ENCODE measurements at places on chromosomes 6 and 20.

GRCh38 chr6:52725535-52726192 lies 37.6 kb downstream of the GSTA2 start:
- no peak for DNase-seq

GRCh38 chr6:144931172-144932035 lies 646.3 kb downstream of the UTRN start:
- no peak for DNase-seq

DNA sequence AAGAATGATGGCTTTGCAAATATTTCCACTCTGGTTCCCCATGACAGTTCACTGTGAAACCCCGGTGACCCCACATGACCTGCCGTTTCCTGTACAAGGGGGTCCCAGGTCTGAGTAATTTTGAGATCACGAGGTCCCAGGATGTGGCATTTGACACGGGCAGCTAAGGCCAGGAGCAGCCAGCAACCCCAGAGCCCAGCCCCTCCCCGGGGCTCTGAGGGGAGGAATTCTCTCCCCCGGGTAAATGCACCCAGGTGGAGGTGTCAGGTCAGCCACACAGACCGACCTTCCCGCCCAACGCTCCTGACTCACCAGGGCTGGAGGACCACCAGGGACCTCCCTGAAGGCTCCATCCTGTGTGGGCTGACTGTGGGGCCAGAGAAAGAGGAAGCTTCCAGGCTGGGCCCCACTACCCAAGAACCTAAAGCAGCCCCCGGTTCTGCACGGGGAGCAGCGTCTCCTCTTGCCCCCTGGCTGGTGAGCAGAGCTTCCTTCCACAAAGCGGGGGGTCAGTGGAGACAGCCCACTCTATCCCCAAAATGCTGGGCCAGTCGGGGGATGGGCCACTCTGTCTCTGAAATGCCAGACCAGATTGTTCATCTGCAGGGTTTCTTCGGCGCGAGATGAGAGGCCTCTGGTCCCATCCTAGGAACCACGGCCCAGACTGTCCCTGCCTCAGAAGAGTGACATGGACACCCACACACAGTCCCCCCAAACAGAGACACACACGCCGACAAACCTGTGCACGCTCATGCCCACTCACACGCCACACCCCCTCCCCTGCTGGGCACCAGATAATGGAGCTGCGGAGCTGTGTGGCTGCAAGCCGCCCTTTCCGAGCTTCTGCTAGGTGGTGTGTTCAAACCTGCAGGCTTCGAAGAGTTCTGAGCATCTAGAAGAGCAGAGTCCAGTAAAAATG lies 23.4 kb upstream of the SLCO4A1 start:
- no peak for DNase-seq

- DNase-seq: no peak
Observed at GRCh38 chr6:82083646-82084045, 163.9 kb downstream of the IBTK start.

DNA sequence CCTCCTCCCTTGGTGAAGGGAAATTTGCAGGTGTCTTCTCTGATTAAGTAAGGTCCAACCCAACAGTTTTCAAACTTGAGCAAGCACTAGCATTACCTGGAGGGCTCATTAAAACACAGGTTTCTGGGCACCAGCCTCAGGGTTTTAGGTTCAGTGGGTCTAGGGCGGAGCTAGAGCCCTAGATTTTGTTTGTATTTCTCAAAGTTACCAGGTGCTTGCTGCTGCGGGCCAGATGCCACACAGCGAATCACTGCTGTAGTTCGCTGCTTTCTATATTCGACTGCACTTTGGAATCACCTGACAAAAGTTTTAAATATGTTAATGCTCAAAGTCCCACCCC lies 869 bp downstream of the COL21A1 start:
- DNase-seq: no peak
